ENCODE measurements at places on chromosomes 3 and 15. TPM values are rescaled to one million over a fixed set of nuclear protein-coding genes. Genes with fewer than 3 reads are reported as not detected.
A peak's percentile ranks its signal among the peaks of the same experiment; 100 is the strongest.

- H3K4me3 ChIP-seq, result no peak overlapping the region
- no peaks in the 10 kb centered on the region for H3K36me3 ChIP-seq
- H3K27ac ChIP-seq, result no peak overlapping the region
- H3K27me3 ChIP-seq, result no peaks in the 10 kb centered on the region
Observed at GRCh38 chr3:55690726-55691125, 203.6 kb upstream of the WNT5A start.

DNA sequence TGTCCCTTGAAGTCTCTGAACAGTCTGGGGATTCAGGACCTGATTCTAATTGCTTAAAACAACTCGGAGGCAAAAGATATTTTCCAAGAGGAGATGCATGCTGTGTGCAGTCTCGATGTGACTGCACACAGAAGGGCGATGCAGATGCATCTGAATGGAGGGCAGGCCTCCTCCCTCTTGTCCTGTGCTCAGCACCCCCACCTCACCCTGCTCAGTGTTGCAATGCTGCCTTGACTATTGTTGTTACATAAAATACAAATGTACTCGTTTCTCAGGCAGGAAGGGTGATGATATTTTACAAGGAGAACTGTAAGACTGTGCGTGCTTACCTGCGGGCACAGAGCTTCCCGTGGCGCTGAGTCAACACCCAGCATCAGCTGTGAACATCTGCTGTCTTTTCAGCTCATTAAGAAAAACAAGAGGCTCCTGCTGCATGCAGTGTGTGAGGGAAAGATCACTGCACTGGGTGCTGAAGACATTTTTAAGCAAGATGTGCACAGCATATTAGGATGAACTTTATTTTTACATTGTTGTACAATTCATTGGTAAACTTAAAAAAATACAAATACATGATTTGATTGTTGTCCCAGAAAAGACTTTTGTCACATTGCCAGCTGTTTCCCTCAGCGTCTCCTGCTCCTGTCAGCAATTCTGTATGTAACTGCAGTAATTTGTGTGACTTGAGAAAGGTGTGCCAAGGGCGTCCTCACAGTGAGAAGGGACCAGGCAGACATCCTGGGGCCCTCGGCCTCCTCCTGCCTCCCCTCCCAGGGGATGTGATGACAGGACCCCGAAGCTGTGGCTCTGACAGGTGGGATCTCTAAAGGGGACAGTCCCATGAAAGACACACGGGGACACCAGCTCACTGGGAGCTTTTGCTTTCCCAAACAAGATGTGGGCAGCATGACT lies 56.3 kb upstream of the RPL32 start:
- peaks cover 3% of the 10 kb centered on the region for H3K27me3 ChIP-seq
- H3K27ac ChIP-seq, result no peak overlapping the region
- H3K36me3 ChIP-seq, result peaks cover 15% of the 10 kb centered on the region
- H3K4me3 ChIP-seq, result no peak overlapping the region
- H3K4me1 ChIP-seq, result no peaks in the 10 kb centered on the region

DNA sequence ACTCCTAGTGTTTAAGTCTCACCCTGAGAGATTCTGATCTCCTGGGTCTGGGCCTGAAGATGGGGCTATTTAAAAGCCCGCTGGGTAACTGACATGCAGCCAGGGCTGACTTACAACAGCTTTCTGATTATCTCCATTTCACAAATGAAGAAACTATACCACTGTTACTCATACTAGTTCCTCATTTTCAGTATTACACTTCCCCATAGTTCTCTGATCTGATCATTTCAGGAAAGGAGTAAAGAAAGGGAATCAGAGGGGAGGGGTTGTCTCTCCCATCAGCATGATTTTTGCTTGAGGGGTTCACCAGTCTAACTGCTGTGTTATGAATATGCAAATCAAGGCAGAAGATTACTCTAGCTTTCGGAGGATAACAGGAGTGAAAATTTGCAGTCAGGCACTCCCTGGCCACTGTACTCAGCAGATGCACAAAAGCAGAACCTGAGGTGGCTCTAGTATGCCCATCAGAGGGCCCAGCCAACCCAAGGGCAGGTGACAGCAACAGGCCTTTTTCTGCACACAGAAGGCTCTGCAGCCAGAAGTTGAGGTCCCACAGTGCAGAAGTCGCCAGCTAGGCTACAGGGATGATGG lies 59.4 kb downstream of the DAPK2 start:
- no peak for DNase-seq
- no peaks in the 10 kb centered on the region for H3K36me3 ChIP-seq
- no peaks in the 10 kb centered on the region for H3K4me1 ChIP-seq
- no peak overlapping the region for H3K27ac ChIP-seq
- no peak overlapping the region for H3K4me3 ChIP-seq

- H3K27ac ChIP-seq, result no peak overlapping the region
- peak; percentile 73 for DNase-seq
- no peaks in the 10 kb centered on the region for H3K36me3 ChIP-seq
Observed at GRCh38 chr15:77634266-77634962, 1.7 kb upstream of the LINGO1 start.

- H3K27ac ChIP-seq, result no peak overlapping the region
- DNase-seq, result no peak
- H3K4me1 ChIP-seq, result peaks cover 9% of the 10 kb centered on the region
- peaks cover 27% of the 10 kb centered on the region for H3K27me3 ChIP-seq
- H3K36me3 ChIP-seq, result no peaks in the 10 kb centered on the region
Observed at GRCh38 chr3:50453907-50454306, 49.5 kb downstream of the CACNA2D2 start.

Gene SPTBN5
- total RNA-seq, result 6.6 TPM

Gene STAB1
- 0.27 TPM for total RNA-seq

- H3K27me3 ChIP-seq, result peaks cover 3% of the 10 kb centered on the region
- H3K36me3 ChIP-seq, result no peaks in the 10 kb centered on the region
- DNase-seq, result no peak
Observed at GRCh38 chr3:18791182-18791581, 357.1 kb upstream of the KCNH8 start.

GRCh38 chr15:57129064-57129463 lies 210.6 kb downstream of the TCF12 start:
- H3K4me3 ChIP-seq, result no peak overlapping the region
- no peak overlapping the region for H3K27ac ChIP-seq
- H3K27me3 ChIP-seq, result no peaks in the 10 kb centered on the region
- DNase-seq, result no peak
- peaks cover 12% of the 10 kb centered on the region for H3K36me3 ChIP-seq

- H3K27ac ChIP-seq, result no peak overlapping the region
- no peak for DNase-seq
- H3K36me3 ChIP-seq, result no peaks in the 10 kb centered on the region
- peaks cover 29% of the 10 kb centered on the region for H3K4me1 ChIP-seq
Observed at GRCh38 chr3:87201727-87202126, 25.4 kb upstream of the CHMP2B start.

Gene CCR2
- total RNA-seq, result not detected

Gene TMC3
- total RNA-seq, result 0.10 TPM

DNA sequence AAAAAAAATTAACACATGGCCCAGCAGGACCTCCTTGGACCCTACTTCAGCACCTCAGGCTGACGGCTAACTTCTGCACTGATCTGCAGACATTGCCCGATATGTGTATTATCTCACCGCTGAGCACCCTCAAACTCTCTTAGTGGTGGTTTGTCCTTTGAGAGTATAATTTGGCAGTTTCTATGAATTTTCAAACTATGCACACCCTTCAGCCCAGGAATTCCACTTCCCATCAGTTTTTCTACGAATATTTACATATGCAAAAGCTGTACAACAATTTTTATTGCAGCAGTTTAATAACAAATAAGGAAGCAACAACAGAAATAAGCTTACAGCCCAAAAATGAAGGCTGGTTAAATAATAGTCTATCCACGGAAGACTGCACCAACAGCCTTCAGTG lies 44.6 kb downstream of the HES1 start:
- no peak for DNase-seq
- H3K27me3 ChIP-seq, result peaks cover 17% of the 10 kb centered on the region
- no peaks in the 10 kb centered on the region for H3K36me3 ChIP-seq
- H3K27ac ChIP-seq, result no peak overlapping the region
- peaks cover 16% of the 10 kb centered on the region for H3K4me1 ChIP-seq

DNA sequence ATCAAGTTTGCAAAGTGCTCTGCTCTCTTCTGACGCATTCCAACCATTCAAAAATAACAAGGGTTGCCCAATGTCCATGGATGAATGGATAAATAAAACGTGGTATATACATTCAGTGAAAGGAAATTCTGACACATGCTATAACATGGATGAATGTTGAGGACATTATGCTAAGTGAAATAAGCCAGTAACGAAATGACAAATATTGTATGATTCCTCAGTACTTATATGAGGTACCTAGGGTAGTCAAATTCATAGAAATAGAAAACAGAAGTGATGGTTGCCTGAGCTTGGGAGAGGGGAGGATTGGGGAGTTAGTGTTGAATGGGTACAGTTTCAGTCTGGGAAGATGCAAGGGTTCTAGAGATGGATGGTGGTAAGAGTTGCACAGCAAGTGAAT lies 33.9 kb downstream of the SH3BP5 start:
- peaks cover 4% of the 10 kb centered on the region for H3K36me3 ChIP-seq
- DNase-seq, result no peak
- peaks cover 11% of the 10 kb centered on the region for H3K4me1 ChIP-seq
- H3K27me3 ChIP-seq, result no peaks in the 10 kb centered on the region
- H3K27ac ChIP-seq, result no peak overlapping the region

Data from progenitor cell of endocrine pancreas (in vitro differentiated cells).